ENCODE measurements at places on chromosomes 4 and X.

DNA sequence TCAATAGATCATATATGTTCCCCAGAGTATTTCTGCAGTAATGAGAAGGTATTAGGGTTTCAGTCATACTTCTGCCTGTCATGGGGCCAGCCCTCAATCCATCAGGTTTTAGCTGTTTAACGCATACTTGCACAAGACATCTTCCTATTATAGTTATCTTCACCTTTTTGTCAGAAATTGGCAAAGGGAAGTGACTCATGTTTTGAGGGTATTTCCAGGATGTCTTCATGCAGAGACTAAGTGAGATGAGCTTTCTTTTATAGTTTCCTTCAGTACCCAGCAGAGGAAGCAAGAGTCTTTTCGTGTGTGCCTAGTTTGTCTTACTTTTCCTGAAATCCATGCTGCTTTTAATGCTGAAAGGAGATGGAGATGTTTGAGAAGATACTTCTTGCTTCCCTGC, 9.5 kb downstream of the CSTF2 start:
- DNase-seq, result peak; percentile 66

- DNase-seq, result no peak
Observed at GRCh38 chr4:138576684-138577083, 334.5 kb upstream of the SLC7A11 start.

DNA sequence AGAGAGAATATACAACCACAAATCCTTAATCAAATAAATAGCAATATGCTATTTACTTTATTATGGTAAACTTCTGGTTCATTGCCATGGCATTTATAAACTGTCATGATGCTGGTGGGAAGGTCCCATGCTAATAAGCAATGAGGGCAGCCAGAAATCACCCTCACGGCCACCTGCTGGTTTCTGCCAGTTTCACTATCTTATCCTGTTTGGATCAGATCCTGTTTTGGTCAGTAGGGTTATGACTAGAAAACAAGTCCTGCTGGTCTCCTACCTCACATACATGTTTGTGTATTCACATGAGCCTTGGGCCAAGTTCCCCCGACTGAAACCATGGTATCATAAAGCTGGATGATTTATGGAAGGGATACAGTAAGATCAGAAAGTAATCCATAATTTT, 28.1 kb downstream of the XAGE5 start:
- no peak for DNase-seq

GRCh38 chr4:38078590-38079421, 118.6 kb downstream of the PTTG2 start:
- no peak for DNase-seq

DNA sequence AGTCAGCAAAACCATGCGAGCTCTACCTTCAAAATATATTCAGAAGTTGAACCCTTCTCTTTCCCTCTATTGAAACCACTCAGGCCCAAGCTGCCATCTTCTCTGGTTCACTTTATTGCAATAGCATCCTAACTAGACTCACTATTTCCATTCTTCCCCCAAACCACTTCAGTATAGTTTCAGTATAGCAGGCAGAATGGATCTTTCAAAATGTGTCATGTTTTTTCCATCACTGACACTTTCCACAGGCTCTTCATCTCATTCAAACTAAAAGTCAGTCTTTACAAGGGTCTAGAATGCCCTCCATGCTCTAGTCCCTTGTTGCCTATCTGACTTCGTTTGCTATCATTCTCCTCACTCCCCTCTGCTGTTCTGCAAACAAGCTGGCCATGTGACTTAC, 274.4 kb downstream of the IDS start:
- no peak for DNase-seq

DNA sequence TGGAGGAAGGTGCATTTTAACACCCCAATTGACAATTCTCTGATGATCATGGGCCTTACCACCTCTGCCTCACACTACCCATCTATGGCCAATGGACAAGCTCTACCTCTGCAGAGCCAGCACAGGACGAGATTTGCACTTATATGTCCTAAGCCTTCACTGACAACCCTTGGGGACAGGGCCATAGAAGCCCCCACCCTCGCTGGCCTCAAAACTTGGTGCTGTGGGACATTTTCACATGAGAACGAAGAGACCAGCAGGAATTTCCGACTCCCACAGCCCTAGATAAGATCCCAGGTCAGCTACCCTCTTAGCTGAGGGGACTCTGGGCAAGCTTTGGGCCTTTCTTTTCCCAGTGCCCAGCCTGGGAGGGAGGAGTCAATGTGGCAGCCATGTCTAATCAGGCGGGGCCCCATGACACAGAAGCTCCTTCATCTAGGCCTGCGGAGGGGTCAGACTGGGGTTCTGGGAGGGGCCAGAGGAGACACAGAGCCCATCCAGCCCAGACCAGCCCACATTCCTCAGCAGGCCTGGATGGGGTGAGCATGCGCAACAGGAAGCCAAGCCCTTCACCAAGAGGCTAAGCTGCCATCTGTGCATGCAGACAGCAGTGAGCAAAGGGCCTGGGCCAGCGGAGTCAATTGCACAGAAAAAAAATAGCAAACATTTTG, 12.1 kb downstream of the PJA1 start:
- no peak for DNase-seq

GRCh38 chrX:69143530-69143929, 21.7 kb downstream of the PJA1 start:
- no peak for DNase-seq

GRCh38 chrX:23434356-23434884, 99.8 kb downstream of the PTCHD1 start:
- DNase-seq, result no peak

DNA sequence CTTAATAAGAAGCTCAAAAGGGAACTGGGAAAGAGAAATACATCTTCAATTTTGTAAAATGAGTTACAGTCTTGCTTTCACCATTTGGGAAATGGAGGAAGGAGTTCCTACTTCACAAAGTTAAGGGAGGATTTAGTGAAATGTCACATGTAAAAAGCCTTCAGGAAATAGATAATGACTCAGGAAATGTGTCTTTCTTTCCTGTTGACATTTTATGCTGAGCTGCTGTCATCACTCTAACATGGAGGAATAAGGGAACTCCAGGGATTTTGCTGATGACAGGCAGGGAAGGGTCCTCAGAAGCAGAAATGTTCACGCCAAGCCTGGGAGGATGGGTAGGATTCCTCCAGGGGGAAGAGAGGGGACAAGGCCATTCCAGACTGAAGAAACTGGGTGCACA, 251.1 kb downstream of the USP46 start:
- DNase-seq, result no peak

DNA sequence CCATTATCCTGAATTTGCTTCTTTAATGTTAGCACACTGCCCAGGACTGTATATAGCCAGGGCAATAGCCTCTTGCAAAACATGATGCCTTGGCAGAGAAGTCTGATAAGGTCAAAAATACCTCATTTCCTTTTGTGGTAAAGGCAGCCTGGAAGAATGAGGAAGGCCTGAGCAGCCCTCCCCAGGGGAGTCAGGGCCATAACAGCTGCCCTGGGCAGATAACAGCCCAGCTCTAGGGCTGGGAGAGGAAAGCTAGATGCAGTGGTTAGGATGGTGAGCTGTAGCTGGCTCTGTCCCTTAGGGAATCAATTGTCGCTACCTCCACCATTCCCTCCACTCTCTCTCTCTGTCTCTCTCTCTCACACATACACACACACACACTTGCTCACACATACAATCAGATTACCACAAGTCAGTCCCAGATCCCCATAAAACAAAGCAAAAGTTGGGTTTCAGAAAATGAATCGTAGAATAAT, 29.2 kb downstream of the EFHC2 start:
- no peak for DNase-seq

DNA sequence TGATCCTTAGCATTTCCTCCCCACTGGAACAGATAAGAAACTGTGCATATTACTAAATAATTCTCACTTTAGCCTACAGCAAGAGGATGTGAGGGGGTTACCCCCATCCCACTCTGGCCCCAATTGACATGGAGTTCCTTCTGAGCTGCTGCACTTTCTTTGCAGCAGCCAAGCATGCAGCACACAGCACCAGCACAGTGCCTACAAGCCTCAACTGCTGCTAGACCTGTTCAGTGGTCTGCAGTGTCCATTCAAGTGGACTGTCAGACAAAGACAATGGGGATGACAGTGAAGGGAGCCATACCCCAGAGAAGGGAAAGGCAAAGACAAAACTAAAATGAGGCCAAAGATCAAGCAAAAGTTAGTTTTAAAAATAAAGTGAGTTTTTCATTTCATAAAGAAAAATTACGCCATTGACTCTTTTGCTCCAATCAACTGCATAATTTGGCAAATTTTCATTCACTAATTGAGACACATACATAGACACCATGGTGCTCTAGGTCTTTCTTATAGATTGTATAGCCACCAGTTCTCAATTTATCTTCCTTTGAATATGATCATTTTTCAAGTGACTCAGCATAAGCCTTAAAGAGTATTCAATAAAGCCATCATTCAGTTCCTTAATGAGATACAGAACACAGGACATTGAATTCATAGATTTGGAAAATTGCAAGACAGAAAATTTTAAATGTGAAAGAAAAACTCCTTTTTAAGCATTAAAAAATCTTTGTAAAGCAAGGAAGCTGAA, 410.6 kb downstream of the HNRNPD start:
- no peak for DNase-seq

DNA sequence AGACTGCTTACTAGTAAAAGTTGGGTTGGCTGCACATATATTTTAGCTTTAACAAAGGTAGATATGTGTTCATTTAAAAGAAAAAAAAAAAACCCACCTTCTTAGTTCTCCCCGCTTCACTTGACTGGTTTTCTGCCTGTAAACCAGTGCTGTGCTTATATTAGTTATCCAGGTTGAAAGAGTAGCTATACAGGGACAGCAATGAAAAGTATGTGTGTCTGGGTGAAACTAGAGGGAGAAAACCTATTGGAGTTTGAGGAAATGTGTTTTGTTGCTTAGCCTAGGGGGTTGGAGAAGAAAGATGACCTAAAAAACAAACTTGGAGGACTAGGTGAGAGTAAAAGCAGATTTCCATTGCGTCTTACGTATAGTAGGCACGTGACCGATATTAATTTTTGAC, 4.5 kb downstream of the JADE1 start:
- no peak for DNase-seq

- DNase-seq, result no peak
Observed at GRCh38 chr4:60884587-60884986, 315.5 kb upstream of the ADGRL3 start.

GRCh38 chr4:85489273-85489981, 14.5 kb downstream of the ARHGAP24 start:
- DNase-seq, result no peak
